8988T (cell line): ENCODE measurements at places on chromosomes 5 and 9.

DNA sequence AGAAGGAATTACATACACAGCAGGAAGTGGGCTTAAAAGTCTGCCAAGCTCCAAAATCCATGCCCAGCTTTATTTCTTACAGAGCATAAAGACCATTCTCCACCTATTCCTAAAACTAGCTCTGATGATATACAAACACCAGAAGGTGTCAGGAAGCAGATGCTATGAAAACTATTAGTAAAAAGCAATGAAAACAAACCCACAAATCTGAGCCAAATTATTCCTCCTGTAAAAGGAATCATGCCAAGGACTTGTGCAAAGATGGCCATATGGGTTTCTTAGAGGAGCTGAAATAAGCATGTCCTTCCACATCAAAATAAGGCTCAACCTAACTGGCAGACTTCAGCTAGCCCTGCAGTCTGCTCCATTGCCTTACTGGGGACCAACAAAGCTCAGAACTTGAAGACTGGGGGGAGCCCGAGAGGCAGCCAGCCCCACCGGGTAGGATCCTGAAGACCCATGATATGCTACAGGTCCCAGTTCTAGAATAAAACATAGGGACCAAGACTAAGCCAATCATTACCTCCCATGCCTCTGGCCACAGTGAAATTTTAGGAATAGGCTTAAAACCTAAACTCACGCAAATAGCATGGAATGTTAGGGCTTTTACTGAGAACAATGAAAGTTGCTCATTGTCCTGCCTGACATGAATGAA is 42.8 kb upstream of the GABRP start:
- no peak for DNase-seq

GRCh38 chr5:110969502-110969901 is 102.0 kb upstream of the TSLP start:
- no peak for DNase-seq

- no peak for DNase-seq
These were observed 119.4 kb downstream of the PDE8B start for GRCh38 chr5:77329664-77330430.

DNA sequence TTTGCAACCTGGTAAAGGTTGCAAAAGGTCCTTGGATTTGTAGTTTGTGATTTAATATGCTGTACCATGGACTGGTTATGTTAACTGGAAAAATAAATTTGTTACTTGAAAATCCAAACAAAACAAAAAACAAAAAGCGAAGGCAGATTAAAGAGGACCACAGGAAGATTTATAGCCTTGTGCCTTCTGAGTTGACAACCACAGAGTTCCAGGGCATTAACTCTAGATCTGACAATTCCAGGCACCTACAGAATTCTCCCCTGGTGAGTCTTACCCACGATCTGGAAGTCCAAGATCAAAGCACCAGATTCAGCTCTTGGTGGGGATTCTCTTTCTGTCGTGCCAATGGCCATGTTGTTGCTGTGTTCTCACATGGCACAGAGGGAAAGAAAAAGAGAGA is 107.9 kb upstream of the SELENOP start:
- DNase-seq = no peak

GRCh38 chr5:112637343-112637742 is 100.3 kb upstream of the APC start:
- no peak for DNase-seq

- DNase-seq = no peak
These were observed 32.2 kb downstream of the NACC2 start for GRCh38 chr9:136062657-136063439.

DNA sequence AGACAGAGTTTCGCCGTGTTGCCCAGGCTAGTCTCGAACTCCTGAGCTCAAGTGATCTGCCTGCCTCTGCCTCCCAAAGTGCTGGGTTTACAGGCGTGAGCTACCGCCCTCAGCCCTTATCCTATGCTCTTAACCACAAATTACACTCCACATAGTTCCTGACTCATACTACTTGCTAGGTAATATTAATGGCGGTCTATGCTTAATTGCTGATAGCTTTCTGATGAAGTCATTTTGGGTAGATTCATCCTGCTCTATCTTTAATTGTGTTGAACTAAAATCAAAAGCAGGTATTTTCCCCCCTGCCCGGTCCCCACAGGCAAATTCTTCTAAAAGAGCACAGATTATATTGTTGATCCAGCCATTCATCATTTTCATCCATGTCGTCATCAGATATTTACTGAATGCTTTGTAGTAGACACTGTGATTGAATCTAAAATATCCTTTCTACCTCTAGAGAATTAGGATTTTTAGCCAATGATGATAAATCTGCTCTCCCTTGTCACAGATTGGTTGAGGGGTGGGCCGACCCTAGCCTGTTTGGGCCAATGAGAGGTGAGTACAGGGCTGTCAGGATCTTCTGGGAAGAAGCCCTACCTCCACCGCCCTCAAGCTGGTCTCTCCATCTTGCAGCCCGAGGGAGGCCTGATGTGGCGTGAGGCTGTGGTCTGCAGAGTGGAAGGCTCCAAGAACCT is 144.8 kb downstream of the NR3C1 start:
- DNase-seq = no peak

- DNase-seq = no peak
These were observed 18.1 kb downstream of the PRKACG start for GRCh38 chr9:68995776-68996175.

DNA sequence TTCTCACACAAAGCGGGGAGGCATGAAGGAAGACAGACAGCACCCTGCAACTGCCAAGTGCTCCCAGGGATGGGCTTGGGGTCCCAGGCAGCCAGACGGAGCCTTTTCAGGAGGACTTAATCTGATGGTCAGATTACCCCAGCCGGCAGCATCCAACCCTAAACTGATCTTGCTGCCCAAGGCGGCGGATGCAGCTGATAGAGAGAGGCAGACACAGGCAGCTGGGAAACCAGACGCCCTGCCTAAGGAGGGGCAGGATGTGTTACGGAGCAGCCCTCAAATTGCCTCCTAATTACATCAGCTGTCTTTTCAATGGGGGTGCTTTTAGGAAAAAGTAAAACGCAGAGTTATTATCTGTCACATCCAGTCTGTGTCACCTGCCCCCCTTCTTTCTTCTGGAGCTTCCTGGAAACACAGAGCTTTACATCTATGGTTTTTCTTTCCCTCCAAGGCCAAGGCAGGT is 190.9 kb upstream of the PANK3 start:
- no peak for DNase-seq

DNA sequence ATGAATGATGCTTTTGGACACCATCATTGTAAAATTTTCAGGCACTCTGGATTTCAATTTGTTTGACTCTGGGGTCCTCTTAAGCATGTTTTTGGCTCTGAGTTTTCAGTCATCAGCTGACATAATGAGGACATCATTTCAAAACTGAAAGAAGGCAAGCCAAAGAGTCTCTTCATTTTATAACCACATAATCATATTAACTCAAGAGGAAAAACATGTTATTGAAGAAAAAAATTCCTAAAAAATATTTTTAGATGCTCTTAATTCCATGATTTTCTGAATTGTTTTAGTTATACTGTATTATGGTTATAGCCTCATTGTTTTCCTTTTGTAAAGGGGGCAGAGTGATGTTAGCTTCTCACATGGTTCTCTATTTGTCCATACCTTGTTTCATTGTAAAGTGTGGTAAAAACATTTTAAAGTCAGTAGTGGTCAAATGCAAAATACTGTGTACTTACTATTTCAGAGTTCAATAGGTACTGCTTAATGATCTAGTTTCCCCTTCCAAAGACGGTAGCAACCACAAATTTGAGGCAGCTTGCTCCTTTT is 472.1 kb downstream of the DMRT2 start:
- DNase-seq = no peak

- DNase-seq = no peak
These were observed 57.9 kb downstream of the DOCK8 start for GRCh38 chr9:272251-273213.
